ENCODE measurements at places on chromosomes 12 and 14.
A peak's percentile ranks its signal among the peaks of the same experiment; 100 is the strongest.

DNA sequence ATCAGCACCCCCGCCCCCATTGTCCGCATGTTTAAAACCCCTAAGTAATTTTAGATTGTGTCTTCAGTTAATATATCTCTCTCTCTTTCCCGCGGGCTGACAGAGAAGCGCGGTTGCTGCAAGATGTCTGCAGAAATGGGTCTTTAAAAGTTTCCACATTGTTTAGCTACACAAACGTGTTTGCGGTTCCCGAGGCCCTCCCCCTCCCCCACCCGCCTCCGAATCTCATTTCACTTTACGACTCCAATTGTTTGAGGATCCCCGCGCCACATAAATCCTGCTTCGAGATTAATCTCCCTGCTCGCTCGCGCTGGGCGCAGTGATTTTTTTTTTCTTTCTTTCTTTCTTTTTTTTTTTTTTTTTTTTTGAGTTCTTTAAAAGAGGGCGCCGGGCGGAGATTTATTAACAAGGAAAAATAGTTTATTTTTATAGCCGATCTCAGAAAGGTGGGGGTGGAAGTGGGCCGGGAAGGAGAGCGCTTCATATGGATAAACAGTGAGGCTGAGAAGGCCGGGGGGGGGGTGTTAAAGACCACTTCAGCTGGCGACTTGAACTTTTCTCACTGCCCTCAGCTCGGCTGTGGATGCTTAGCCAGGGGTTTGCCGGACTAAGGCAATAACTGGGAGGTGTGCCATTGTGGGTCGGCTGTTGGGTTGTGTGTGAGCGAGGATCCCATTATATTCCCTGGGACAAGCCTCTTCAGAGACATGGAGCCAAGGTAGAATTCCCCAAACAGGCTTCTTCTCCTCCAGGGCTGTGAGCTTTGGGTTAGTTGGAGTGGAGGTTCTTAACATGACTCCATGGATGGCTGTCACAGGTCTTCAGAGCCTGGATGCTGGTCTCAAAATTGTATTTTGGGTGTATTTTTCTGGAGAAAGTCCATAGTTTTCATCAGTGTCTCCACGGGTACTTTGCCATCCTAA, 39.7 kb upstream of the TBX5 start:
- DNase-seq, result no peak

DNA sequence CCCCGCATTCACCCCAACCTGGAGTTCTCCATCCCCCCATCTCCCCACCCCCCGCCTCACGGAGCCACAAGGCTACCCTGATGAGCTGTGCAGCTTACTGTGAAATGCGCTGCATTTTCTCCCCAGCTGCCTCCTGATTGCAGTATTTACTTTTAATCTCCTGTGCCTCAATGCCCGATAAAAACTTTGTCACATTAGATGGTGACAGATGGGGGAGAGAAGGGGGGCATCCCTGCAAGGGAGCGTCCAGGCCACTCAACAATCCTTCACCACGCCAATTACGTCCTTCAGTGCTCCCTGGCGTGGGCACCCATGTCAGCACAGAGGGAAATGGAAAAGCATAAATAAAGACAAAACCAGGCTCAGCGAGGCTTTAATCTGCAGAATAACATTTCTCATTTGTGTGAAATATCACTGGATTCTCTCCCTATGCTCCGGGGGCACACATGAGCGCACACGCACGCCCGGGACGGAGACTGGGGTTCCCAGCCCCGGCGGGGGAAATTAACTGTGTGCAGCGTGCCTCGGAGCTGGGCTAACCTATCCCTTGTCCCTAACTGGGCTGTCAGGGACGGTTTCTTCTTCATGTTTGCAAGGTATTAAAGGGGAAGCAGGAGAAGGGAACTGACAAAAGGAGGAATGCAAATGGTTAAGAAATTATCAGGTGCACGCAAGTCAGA, 186.7 kb upstream of the VASH1 start:
- peak; percentile 79 for DNase-seq

DNA sequence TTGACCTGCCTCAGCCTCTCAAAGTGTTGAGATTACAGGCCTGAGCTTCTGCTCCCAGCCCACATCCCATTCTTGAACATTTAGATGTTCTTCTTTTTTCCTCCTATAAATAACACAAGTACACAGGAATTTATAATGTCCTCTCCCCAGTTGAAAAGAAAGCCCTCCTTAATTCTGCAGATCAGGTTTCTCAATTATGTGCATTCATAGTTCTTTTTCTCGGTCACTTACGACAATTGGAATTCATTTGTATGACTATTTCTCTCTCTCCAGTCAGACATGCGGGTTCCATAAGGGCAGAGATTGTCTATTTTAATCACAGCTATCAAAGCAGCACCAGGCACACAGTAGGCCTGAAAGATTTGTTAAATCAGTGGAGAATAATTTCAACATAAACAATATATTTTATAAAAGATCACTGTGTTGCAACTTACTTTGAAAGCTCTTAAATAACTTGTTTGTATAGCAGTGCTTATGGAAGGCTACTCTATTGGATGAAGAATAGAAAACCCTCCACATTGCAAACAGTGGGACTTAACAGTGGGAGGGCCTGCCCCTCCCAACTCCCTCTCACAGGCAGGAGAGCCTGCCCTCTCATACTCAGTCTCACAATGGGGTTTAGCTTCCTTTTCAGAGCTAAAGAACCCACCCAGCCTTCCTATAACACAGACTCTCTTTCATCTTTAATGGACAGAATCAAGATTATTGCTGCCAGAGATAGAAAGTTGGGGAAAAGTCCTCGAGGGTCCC, 84.1 kb upstream of the TRAF3 start:
- DNase-seq, result no peak

- DNase-seq, result no peak
Measured at GRCh38 chr14:95318399-95319311, 1.1 kb downstream of the CLMN start.

DNA sequence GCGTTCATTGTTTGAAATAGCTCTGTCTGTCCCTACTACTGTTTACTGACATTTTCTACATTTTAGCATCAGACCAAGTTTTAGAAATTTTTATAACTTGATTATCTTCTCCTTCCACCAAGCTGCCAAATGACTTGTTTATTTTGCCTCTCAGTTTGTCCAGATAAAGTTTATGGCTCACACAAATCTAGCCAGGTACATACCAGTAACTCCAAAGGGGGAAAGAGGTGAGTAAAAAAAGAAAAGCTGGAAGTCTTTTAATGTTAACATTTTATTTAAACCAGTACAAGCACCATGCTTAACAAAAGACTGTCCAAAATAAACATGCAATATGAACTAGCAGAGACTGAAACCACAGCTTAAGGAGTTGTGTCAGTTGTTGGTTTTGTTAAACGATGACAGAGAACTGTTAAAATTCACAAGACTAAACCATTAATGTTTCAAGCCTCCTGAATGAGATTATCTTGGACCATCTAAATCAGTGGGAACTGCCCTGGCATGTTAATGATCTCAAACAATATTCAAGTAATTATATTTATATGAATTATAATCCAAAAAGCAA, 14.5 kb downstream of the GMFB start:
- no peak for DNase-seq

DNA sequence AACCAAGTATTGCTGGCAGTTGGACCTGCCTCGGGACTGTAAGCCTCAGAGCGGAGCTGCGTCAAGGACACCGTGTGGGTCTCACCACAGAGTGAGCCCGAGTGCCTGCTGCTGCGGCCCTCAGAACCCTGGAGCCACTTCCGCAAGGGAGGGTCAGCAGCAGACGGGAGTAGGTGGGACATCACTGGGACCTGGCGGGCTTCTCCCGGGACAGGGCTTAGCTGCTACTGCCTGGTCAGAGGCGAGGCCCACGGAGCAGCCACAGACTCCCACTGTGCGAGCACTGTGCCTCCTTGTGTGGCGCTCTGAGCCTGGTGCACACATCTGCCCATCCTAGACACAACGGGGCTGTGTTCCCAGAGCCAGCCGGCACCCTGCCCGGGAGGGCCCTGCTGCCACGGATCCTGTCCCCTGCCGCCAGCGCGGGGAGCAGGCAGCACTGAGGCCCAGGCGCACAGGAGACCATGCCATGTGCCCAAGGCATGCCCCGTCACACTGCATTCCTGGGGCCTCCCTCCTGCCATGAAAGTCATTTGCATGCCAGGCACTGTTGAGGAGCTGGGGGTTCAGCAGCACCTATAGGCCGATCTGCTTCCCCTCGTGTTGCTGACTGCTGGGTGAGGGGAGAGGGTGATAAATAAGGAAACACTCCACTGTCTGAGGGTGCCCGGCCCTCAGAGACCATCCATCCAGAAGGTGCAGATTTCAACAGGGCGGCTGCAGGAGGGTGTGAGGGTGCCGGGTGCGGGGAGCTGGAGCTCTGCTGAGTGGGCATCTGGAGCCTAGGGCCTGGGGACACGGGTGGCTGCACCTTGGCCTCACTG, 10.0 kb downstream of the HIP1R start:
- peak; percentile 39 for DNase-seq

- DNase-seq, result no peak
Measured at GRCh38 chr12:77070800-77071449, 5.6 kb upstream of the E2F7 start.

- DNase-seq, result no peak
Measured at GRCh38 chr12:54000116-54001114, at the start of gene HOXC9. Gene HOXC9 (plus strand): TSS chr12:54000161. CDS start chr12:54000189, 28 bp downstream.

GRCh38 chr14:85071447-85071846, 458.5 kb upstream of the FLRT2 start:
- DNase-seq, result no peak

- peak; percentile 49 for DNase-seq
Measured at GRCh38 chr12:38053655-38054464, 262.7 kb upstream of the ALG10B start.

DNA sequence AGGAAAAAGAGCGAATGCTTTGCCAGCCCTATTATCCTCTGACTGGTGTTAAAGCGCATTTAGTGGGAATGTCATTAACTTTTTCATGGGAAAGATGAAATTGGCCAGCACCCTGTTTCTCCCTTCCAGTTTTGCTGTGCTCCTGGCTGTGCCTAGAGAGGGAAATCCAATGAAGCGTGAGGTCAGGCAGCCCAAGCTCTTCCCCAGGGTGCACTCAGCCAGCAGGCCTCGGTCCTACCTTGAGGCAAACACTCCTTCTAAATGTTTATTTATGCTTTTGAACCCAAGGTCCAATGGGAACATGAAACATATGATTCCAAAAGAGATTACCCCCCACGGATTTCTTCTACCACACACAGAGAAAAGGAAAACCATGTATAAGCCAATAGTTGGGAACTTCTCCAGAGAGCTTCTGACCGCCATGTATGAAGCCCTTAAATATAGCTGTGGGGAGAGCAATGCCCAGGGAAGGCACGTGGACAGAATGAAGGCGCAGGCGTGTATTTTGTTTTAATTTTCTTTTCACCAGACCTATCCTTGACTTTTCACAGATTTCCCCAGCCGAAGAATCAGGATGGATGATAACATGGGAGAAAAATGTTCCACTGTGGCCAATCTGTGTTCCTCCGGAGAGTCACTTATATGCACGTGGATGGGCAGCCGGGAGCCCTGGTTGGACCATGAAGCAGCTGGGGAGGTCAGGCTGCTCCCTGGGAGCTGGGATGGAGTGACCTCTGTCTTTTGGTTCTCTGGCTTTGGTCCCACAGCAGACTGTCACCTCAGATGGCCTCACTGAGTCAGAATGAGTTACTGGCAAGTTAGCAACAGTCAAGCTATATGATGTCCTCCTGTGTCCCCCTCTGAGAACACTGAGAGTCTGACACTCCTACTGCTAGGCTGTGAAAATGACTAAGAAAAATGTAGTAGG, 37.3 kb downstream of the GPR135 start:
- DNase-seq, result peak; percentile 16

- no peak for DNase-seq
Measured at GRCh38 chr12:111440631-111441030, 34.9 kb downstream of the SH2B3 start.

- DNase-seq, result peak; percentile 83
Measured at GRCh38 chr14:96204151-96205058, at the start of gene BDKRB2. Gene BDKRB2 (plus strand): TSS chr14:96204839. CDS start chr14:96237108, 32,269 bp downstream.

DNA sequence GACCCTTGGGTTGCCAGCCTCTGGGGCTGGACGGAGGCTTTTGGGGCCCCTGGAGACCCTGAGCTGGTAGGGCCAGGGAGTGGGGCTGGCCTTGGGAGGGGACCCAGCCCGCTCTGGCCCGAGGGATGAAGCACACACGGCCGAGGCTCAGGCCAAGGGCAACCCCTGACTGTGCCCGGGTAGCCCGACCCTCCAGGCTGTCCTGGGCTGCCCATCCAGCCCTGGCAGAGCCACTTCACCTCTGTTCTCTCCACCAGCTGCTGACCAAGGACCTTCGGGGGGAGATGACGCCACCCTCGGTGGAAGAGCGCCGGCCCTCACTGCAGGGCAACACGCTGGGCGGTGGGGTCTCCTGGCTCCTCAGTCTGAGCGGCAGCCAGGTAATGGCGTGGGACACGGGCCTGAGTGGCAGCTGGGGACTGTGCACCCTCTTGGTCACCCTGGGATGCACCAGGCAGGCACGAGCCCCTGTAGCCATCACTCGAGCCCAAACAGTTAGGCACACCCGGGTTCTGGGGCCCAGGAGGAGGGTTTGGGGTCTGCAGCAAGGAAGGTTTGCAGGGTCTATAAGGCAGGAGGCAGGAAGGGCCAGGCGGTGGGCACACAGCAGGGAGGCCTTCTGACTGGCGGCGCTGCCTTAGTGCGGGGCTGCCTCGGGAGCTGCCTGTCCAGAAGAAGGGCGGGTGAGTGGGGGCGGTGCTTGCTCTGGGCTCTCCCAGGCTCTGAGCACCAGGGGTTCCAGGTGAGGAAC, 19.7 kb downstream of the ASPG start:
- DNase-seq, result no peak

- no peak for DNase-seq
Measured at GRCh38 chr12:123614531-123614930, 12.6 kb downstream of the DDX55 start.

DNA sequence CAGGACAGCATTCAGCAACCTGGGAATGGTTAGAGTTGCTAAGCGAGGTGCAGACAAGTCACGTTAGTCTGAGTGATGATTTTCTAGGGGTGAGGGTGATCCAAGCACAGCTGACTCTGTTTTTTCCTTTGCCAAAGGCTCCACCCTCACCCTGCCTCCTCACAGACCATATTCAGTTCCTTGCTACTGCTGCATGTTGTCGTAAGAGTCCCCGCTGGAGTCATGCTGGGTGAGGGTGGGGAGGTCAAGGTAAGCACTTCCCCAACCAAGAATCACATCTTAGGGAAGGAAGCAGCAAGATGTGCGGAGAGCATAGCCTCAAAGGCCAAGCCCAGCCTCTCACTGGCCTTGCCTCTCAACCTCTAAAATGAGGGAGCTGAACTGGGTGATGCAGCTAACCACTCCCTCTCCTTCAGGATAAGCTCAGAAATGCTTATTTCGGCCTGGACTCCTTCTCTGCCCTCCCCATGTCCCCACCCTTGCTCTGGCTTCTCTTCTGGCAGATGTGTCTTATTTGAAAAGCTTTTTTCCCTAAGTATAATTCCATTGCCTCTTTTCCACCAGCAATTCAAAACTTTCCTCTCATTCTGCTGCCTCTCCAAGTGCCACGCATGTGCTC, 66.9 kb upstream of the ACTN1 start:
- DNase-seq, result no peak

DNA sequence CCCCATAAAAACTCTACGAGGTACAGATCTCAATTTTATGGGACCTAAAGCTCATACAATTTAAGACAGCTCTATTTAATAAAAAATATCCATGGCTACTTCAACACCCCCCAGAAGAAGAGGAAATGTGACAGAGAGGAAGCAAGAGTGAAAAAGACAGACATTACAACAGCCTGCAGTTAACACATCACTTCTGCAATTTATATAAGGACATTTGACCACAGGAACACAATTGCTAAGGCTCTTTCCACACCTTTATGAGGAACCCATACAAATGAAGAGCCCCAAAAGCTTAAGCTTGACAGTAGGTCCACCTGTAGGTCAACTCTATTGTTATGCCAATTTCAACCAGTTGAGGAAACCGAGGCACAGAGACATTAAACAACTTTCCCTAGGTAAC, 5.6 kb downstream of the OR10P1 start:
- no peak for DNase-seq

All from NCI-H2171 (cell line).